HFF-Myc (cell line): ENCODE measurements at places on chromosomes 1 and 21.

DNA sequence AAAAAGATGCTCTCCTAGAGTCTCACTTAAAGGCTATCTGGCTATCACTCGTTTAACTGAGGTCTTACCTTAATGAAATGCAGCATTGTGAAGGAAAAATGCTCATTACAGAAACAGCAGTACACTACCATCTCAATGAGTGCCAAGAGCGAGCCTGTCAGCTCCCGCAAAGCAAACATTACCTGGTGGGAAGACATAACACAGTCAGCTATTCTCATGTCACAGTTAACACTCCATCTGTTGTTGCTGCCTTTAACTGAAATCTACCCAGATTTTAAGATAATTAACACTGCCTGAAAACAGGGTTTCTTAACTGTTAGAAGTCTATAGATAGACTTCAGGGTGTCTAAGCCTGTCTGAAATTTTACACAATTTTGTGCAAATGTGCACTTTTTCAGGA is 39.1 kb downstream of the PCSK9 start:
- DNase-seq = no peak

DNA sequence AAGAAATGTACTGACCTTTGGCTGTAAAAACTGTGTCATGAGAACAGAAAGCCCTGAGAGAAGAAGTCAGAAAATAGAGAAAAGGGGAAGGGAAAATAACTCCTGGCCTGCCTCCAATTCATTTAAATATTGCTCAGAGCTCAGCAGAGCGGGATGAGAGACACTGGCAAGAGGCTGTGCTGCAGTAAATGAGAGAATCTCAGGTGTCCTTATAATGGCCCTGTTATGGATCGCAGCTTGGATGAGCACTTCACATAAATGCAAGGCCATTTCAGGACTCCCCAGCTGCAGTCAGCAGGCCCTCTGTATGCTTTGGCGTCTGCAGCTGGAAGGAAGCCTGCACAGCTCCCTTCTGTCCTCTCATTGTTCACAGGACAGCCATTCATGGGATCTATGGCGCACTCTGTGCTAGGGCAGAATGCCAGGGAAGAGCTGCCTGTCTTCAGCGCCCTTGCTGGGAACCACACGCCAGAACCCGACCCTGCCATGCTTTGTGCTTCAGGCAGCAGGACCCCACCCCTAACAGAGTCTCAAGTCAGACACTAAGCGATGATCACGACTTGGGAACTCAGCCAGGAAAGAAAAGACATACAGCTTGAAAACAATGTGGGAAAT is 20.7 kb upstream of the ABCB10 start:
- no peak for DNase-seq

GRCh38 chr1:200242110-200243041 is 167.5 kb downstream of the ZNF281 start:
- no peak for DNase-seq

- DNase-seq = no peak
These were observed 256.9 kb upstream of the RAB4A start for GRCh38 chr1:229013981-229014380.

DNA sequence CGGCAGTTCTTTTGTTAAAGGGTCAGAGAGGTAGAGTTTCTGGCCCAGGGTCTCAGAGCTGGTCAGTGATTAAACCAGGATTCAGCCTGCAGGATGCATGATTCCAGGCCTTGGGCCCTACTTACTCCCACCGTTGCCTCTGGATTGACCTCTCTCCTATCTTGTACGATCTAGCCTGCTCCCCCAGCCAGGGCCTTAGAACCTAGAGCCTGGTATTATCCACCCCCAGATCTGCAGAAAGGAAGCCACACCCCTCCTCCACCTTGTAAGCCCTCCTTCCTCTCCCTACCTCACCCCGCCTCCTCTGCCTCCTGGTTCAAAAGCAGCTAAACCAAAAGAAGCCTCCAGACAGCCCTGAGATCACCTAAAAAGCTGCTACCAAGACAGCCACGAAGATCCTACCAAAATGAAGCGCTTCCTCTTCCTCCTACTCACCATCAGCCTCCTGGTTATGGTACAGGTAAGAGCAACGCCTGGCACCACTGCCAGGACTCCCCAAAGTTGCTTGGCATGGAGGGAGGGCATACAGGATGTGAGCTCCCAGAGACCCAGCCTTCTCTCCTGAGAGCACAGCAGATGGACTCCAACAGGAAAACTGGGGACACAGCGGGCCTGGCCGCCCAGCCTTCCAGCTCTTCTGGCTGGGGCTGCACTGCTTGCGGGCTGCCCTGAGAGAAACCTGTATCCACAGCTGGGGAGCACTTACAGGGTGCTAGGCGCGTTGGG is at the start of gene CD52:
CD52 (plus strand) TSS at position 347 of the 726 bp plus-strand sequence; CDS start at position 407, 60 bp downstream.
- DNase-seq = no peak

DNA sequence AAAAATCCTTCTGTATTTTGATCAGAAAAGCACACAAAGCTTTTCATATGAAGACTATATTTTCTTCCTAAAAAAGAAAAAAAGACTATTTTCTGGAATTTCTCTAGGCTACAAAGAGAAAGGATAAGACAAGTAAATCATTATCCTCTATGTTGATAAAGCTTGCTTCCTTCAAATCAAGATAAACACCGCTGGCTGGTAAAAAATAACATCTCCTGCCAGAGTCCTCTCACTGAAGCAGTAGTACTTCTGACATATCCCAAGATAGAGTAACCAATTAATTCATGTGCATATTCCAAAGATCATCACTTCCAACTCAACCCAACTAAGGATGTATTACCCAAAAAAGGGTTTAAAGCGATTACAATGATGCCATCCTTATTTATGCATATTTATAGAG is 34.3 kb downstream of the DENND1B start:
- DNase-seq = no peak

- no peak for DNase-seq
These were observed 1920.4 kb downstream of the MRPL39 start for GRCh38 chr21:23686737-23687523.

DNA sequence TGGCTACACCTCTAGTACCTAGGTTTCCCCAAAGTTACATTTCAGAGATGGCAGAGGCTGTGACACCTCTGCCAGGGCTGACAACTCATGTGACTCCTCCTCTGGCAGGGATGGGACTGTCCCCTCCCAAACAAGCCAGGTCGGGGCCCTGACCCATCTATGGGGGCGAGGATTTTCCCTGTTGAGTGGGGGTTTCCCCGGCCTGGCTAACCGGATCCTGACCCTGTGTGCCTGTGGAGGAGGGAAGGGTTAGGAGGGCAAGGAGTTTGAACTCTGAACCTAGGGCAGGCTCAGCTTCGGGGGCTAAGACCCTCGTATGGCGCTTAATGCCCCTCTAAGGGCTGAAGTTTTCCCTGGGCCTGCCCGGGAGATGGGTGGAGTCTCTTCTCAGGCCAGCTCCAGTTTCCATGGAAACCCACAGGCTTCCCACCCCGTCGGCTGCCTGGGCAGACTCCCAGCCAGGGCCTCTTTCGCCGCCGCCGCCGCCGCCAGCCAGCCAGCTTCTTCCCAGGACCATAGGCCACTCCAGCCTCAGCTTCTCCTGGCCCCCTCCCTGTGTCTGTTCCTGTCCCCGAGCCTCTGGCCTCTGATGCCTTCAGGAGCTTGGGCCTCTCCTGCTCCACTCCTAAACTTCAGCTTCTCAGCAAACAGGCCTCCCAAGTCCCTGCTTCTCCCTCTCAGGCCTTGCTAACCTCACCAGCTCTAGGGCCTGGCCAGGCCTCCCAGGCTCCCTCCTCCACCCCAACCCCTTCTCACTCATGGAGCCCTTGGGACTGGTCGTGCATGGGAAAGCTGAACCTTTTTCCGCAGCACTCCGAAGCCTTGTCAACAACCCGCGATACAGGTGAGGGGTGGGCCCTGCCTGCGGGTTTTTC is at the start of gene BTBD19:
BTBD19 (plus strand) TSS at position 461 of the 875 bp plus-strand sequence; CDS start at position 759, 298 bp downstream.
- no peak for DNase-seq

DNA sequence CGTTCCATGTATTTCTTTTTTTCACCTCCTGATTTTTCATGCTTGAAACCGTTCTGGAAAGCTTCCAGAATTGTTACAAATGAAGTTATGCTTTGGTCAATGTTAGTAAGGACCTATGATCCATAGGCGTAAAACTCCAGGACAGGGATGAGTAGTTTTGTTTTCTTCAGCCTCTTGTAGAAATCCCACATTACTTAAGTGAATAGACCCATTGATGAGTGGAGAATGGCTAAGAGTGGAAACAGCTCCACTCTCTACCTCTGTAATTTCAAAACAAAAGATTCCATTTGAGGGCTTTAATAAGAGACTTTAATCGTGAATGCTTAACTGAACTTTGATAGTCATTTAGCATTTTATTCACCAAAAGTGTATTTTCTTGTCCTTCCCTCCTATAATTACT is 3.0 kb upstream of the TGFB2 start:
- DNase-seq = no peak

DNA sequence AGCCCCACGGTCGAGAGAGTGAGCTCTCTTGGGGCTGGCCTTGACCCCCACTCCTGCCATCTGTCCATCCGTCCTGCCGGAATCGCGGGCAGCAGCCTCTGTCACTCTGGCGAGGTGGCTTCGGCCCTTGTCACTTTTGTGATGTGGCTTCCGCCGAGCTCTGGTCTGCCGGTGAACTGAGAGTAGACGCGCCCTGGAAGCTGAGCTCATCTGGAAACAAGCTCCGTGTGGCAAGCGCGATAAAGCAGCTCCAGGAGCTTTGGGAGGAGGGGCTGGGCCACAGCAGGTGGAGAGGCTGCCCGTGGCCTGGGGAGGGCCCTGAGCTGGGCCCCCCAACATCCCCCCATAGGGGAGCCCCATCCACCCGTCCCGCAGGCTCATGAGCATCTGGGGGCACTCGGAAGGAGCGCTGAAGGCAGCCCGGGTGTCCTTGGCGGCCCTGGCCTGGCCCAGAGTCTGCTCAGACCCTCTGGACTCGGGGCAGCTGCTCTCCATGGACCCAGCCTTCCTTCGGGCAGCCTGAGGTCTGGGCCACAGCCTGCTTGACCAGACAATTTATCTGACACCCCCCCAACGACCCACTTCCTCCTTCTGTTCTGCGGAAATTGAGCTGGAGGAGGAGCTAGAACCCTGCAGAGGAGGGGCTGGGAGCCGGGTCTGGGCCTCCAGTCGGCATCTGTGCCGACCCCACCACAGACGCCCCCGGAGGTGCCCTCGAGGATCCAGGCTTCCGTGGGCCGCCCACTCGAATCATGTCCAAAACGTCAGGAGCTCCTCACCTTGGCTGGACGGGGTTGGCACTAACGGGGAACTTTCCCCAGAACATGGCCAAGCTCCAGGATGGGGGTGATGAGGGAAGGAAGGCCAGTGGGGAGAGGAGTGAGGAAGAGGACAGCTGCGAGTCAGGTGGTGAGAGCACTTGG is 59.1 kb downstream of the SLC19A1 start:
- DNase-seq = no peak

GRCh38 chr21:10627316-10627863 is 106.0 kb downstream of the TPTE start:
- DNase-seq = no peak

DNA sequence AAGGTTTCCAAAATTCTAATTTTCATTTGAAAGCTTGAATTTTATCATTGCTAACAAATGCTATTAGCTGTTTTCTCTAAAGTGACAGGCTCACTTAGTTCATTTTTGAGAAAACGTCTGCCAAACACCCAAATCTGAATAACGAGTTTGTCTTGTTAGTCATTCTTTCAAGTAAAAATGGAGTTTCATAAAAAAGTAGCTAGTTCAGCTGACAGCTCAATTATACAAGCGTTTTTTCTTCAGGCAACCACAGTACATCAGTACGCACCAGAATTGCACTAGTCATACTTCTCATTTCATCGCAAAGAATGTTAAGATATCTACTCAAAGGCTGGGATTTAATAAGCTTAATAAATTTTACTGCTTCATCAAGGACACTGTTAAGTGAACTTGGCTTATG is 72.3 kb upstream of the SLFNL1 start:
- DNase-seq = no peak

- DNase-seq = no peak
These were observed 70.8 kb upstream of the ATP1A1 start for GRCh38 chr1:116302281-116302680.

- DNase-seq = no peak
These were observed 6.4 kb upstream of the GPR157 start for GRCh38 chr1:9135073-9135836.

- DNase-seq = no peak
These were observed 24.4 kb upstream of the DUSP23 start for GRCh38 chr1:159756397-159756796.

DNA sequence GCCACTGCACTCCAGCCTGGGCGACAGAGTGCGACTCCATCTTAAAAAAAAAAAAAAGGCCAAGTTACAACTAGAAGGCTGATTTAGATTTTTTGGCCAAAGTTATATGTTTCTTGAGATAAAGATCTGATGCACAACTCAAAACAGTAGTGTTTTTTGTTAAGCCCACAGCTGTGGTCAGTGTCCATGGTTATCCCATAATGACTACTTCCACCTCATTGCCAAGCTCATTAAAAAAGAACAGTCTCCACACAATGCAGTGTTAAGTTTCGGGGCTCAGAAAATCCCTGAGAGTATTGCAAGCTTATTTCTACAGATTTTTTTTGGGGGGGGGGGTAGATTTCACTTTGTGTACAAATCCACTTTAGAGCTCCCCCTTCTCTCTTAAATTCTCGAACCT is 120.5 kb downstream of the RUNX1 start:
- no peak for DNase-seq

DNA sequence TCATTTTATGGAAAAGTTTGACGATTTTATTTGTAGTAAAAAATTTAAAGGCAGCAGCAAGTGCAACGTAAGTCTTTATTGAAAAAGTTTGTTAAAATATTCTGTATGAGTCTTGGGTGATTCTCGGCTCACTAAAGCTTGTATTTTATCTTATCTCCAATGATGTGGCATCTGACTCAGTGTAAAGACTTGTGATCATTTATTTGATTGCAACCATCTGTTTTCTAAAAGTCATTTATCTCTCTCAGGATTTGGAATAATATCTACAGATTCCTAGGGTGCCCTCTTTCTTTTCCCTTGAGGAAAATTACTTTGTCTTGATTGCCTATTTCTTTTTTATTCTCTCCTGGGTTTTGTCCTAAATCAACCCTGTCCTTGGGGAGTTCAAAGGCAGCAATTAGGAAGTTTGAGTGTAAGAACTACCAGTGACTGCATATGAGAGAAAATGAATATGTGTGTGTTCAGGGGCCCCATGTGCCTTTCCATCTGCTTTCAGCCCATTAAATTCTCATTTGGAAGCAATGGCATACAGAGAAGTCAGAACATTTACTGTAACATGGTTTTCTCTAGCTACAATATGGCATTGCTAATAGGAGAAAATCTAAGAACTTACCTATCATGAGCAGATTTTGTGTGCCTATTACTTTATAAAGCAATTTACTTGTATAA is 575.0 kb upstream of the CHRM3 start:
- DNase-seq = no peak

- DNase-seq = no peak
These were observed 366.1 kb upstream of the DUSP10 start for GRCh38 chr1:222107975-222108374.

- DNase-seq = no peak
These were observed 1.7 kb upstream of the RIPK4 start for GRCh38 chr21:41768437-41769042.

- no peak for DNase-seq
These were observed 22.4 kb downstream of the LAMB3 start for GRCh38 chr1:209629621-209630382.
